ELF-1 (cell line): ENCODE measurements at places on chromosomes 7 and 10.

GRCh38 chr7:139767561-139767982 lies 10.2 kb downstream of the HIPK2 start:
- no peak for DNase-seq

DNA sequence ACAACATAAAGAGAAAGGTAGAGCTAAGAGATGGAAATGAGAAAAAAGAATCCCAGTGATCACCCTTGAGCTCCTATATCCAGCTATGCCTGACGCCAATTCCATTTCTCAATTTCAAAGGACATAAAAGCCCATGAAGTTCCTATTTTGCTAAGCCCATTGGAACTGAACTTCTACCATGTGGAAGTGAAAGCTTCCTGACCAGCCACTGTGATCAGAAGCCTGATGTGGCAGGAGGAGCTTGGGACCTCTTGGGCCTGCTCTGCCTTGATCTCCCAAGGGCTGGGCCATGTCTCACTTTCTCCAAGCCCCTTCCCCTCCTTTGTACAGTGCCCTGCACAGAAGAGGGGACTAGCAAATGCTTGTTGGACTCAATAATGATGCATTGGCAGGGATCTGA lies 52.7 kb downstream of the PRLHR start:
- no peak for DNase-seq

DNA sequence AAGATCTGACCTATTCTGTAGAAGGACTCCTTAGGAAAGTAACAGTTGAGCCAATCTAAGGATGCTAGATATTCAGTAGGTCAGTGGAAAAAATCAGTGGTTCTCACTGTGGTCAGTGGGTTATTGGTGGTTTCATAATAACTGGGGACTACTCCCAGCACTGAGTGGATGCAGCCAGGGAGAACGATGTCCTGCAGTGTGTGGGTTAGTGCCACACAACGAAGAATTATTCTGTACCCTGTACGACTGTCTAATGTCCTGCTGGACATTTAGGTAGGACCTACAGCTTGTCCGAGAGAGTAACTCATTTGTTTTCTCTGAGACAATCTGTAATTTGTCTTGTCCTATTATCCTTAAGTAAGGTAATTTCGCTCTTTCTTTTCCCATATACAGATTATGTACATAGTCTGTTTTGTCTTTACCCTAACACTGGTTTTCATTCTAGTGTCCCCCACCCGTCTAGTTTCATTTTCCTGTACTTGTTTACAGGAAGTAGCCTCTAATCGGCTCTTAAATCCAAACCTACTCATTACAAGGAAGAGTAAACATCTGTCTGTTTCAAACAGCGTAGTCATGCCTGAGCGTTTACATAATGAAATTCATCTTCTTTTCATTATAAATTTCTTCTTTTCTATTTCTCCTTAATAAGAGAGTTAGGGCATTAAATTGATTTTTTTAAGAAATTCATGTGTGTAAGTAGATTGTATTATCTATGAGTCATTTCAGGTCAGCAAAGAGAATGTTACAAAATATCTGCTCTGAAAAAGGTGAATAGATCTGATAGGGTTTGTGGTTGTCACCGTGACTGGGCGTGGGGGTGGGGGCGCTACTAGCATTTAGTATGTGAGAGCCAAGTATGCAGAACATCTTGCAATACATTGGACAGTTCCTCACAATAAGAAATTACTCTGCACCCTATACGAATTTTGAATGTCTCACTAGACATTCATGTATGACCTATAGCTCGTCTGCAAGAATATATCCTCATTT lies 8.3 kb upstream of the ZC3HAV1L start:
- DNase-seq = no peak

GRCh38 chr10:73931767-73932619 lies 21.1 kb downstream of the PLAU start:
- peak; percentile 76 for DNase-seq

DNA sequence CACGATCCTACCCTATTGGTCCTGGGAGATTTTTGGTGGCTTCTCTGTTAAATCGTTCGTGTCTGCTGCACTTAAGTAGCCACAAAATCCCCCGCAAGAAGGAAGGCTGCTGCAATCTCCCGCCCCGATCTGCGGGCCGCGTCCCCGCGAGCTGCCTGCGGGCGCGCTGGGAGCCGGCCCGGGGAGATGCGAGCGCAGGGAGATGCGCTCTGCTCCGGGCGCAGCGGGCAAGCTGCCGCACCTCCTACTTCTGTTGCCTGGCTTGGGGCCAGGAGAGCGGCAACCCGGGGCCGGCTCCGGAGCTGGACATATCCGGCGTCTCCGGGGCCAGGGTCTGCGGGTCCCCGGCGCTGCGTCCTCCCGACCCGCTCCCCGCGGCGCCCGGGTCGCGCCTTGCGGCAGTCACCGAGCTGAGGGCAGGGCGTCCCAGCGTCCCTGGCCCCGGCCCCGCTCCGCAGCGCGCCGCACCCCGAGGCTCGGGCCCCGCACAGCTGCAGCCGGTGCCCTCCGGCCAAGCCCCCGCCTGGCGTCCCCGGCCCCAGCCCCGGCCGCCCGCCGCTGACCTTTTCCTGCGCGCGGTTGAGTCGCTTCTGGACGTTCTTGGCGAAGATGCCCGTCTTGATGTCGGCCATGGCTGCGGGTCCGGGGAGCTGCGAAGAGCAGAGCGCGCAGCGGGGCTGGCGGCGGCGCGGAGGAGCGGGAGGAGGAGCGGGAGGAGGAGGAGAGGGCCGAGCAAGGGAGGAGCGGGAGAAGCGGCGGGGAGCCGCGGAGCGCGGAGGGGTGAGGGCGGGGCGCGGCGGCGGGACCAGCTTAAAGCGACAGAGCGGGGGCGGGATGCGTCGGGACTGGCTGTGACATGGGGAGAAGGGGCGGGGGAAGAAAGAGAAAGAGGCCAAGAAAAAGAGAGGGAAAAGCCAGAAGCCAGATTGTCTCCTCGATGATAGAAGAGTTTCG lies at the start of gene AMPH:
TSS of gene AMPH (minus strand) at position 654 of the 954 bp plus-strand sequence. CDS start at position 632, 22 bp downstream.
- peak; percentile 56 for DNase-seq

GRCh38 chr7:94314413-94315410 lies 80.0 kb upstream of the COL1A2 start:
- DNase-seq = no peak
